ENCODE measurements at places on chromosomes 5 and 9. TPM values are rescaled to one million over a fixed set of nuclear protein-coding genes. Genes with fewer than 3 reads are reported as not detected.

GRCh38 chr9:129333617-129334104 lies 155.6 kb upstream of the IER5L start:
- DNase-seq, result no peak

- DNase-seq, result no peak
Measured at GRCh38 chr5:172377856-172378255, 76.5 kb downstream of the SH3PXD2B start.

SH2D3C gene
- total RNA-seq, result 7.1 TPM

DNA sequence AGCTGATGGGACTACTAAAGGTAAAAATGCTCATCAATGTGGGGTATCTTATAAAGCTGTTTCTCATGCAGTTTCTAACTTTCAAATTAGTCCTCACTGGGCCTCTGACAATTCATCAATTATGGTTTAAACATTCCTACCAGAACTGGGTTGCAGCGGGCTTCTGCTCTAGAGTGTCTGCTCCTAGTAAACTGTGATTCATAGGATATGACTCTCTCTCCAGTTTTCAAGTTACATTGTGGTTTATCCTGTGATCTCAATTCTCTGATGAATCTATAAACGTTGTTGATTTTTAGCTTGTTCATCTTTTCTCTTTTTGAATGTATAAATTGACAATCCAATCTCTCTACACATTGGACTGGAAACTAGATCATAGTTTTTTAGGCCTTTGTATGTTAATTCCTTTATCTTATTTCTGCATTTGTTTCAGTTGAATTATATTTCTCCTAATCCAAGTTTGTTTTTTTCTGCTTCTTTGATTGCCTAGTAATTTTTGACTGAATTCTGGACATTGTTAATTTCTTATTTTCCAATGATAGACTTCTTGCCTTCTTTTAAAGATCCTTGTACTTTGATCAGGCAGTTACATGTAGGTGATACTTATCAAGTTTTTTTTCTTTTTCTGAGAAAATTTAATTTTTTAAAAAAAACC lies 822.6 kb downstream of the TLE1 start:
- no peak for DNase-seq

GRCh38 chr9:134916161-134916665 lies 1.5 kb downstream of the FCN1 start:
- DNase-seq, result no peak

CCDC127 gene
- total RNA-seq, result 4.9 TPM

GRCh38 chr9:79610791-79611614 lies 39.2 kb downstream of the TLE4 start:
- no peak for DNase-seq

- DNase-seq, result no peak
Measured at GRCh38 chr5:136065588-136065987, 36.8 kb downstream of the TGFBI start.

EDIL3 gene
- total RNA-seq, result 4.0 TPM

GRCh38 chr5:14155075-14155474 lies 11.9 kb downstream of the TRIO start:
- DNase-seq, result no peak
